ENCODE measurements at places on chromosomes 1 and 21. TPM values are rescaled to one million over a fixed set of nuclear protein-coding genes. Genes with fewer than 3 reads are reported as not detected.

The SLC2A5 gene
- total RNA-seq: 0.85 TPM

The ROR1 gene
- not detected for total RNA-seq

The ERICH3 gene
- not detected for total RNA-seq

The TMEM240 gene
- not detected for total RNA-seq

The HES2 gene
- total RNA-seq: not detected

The FAM72B gene
- 0.35 TPM for total RNA-seq

The PRDM16 gene
- total RNA-seq: not detected

The ALX3 gene
- total RNA-seq: not detected

- no peak for DNase-seq
Measured at GRCh38 chr1:182877331-182877730, 38.2 kb downstream of the DHX9 start.

- DNase-seq: no peak
Measured at GRCh38 chr1:18855573-18855972, 3.9 kb downstream of the TAS1R2 start.

DNA sequence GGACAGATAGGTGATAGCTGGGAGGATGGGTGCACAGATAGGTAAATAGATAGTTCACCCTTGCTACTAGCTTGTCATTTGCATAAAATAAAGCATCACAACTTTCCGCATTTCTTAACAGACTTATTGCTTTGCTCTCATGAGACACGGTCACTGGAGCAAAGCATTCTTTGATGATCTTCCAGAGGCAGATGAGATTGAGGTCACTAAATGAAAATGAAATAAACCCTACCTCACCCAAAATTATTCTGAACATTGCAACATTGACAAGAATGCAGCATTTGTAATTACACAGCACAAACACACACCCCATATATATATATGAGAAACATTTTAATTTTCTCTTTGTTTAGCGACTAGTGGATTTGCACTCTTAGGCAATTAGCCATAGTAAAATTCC lies 107.6 kb downstream of the SNX7 start:
- no peak for DNase-seq

DNA sequence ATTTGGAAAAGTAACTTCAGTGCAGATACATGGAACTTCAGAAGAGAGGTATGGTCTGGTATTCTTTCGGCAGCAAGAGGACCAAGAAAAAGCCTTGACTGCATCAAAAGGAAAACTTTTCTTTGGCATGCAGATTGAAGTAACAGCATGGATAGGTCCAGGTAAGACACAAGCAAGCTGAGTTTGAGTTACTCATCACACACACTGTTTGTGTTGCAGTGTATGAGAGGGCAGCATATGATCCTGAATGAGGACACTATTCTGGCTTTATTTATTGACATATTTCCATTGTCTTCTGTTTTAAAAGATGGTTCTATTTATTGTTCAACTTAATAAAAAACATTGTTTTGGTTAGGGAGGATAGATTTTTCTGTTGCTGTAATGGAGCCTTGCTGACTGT lies 63.6 kb downstream of the SPEN start:
- DNase-seq: no peak

- DNase-seq: no peak
Measured at GRCh38 chr1:119068427-119068826, 72.0 kb downstream of the WARS2 start.

GRCh38 chr21:45404730-45405270 lies at the start of gene COL18A1:
Gene COL18A1 (plus strand): TSS chr21:45405165. CDS start chr21:45405231, 66 bp downstream.
- peak; percentile 36 for DNase-seq

GRCh38 chr1:24745711-24746413 lies 615 bp downstream of the CLIC4 start:
- no peak for DNase-seq

- no peak for DNase-seq
Measured at GRCh38 chr1:28296401-28297261, 32.2 kb upstream of the MED18 start.

DNA sequence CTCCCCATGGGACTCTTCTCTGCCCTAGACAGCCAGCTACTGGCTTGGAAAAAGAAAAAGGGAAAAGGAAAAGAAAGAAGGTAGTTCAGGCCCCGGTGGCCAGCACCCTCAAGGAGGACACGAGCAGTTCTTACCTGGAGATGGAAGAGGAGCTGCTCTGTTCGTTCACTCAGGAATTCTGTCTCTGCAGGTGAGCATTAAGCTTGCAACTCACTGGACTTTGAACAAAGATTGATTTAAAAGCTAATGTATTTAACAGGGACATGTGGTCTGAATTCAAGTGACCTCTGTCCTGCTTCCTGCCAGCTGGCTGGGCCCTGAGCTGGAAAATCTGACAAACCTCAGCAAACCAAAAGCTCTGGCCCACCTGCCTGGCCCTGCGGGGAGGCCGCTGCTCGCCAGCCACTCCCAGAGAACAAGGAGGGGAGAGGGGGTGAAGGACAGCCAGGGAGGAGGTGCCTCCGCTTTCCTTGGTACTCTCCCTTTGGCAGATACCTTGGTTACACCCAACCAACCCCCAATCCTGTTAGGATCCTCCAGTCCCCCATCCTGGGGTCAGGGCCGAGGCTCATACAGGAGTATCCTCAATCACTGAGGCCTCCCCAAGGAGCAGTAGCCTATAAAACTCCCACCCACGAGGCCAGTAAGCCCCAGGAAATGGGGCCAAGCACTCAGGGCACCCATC lies at the start of gene PDZK1:
PDZK1 (minus strand) TSS at position 186 of the 685 bp plus-strand sequence. CDS start 19,347 bp downstream, outside the sequence.
- DNase-seq: no peak

DNA sequence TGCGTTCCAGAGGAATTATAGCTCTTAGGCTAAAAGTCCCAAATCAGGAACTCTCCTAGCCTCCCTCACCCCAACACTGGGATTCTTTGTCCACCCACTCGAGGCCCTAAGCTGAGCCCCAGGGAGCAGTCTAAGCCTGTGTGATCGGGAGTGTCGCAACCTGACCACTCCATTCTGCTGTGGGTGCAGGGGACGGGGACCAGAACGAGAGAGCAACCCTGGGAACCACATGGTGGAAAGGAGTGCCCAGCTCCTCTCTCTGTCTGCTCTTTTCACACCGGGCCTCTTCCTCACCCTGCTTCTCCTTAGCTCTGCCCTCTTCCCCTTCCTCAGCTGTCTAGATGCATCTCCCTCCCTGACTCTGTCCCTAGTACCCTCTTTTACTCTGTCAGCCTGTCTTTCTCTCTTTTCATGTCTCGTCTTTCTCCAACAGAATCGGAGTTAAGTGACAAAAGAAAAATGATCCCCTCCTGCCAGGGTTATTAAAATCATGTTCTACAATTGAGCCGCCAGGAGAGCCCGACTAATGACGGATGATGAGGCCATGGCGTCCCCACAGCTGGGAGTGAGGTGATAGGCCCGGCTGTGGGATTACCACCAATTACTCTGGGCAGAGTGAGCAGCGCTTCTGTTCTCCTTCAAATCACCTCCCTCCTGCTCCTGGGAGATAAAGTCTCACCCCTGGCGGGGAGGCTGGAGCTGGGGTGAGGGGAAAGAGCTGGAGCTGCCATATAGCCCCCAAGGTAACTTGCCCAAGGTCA lies 34.5 kb upstream of the CSF3R start:
- no peak for DNase-seq

- DNase-seq: no peak
Measured at GRCh38 chr1:21290546-21290944, 282 bp upstream of the ECE1 start.

GRCh38 chr1:82106672-82107071 lies 305.9 kb downstream of the ADGRL2 start:
- DNase-seq: no peak

DNA sequence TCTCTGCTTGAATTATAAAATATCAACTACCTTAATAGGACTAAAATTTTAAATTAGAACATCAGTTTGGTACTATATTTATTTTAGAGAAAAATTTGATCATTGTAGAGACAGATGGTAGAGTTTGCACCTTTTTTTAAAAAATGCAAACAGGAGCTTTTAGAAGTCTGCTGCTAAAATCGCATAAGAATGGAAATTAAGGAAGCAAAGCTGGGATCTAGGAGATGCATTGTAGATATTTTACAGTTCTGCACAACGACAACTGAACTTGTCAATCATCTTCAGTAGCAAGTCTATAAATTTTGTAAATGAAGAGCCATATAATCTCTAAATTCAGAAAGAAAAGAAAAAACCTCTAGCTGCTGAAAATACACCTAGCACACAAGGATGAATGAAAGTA lies 185.6 kb upstream of the KCNK2 start:
- no peak for DNase-seq

DNA sequence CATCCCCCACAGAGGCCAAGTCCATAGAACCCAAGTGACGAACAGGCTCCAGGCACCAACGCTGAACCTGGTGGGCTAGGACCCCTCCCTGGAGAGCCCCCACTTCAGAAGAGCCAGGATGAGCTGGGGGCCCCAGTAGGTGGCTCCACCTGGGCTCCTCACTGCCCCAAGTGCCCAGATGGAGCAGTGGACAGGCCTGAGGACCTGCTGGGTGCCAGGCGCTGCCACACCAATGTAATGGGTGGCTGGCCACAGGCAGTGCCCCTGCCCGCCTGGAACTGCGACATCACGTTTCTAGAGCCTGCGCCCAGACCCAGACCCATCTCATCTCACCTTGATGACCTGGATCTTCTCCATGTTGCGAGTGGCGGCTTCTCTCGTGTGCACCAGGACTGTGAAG lies 5.6 kb downstream of the MAD2L2 start:
- DNase-seq: no peak

GRCh38 chr1:185488808-185489207 lies 171.8 kb upstream of the IVNS1ABP start:
- DNase-seq: no peak

Measured in T-helper 17 cell (primary cell).